ENCODE measurements at places on chromosomes 12 and 14. TPM values are rescaled to one million over a fixed set of nuclear protein-coding genes. Genes with fewer than 3 reads are reported as not detected.

DNA sequence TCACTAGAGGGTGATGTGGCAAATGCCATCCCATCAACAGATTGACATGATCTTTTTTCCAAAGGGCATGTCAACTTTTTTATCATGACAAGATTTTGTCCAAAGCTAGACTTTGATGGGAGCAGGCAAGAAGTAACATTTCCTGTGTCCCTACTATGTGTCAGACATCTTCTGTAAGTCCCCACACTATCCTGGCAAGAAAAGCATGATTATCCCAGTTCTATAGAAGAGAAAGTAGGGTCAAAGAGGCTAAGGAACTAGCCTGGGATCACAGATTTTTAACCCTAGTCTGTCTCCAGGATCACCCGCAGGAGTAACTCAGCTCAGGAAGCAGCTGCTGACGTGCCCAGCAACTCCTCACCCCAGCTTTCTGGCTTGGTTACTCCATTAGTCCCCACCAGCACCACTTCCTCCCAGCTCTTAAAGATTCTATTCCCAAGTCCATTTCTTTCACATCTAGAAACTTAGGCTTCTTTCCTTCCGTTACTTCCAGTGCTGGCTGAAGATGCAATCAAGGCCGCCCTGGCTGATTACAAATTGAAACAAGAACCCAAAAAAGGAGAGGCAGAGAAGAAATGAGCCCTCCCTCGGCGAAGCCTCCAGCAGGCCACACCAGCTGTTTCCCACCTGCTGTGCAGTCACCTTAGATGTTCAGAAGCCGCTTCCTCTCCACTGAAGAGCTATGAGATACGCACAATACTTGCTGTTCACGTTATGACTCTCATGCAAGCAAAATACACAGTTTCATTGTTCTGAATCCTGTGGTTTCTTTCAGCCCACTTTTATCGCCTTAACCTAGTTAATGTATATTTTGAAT lies 6.2 kb downstream of the ISCU start:
- no peak for DNase-seq

- no peak for DNase-seq
Observed at GRCh38 chr12:29796823-29797263, 13.1 kb upstream of the TMTC1 start.

- DNase-seq, result no peak
Observed at GRCh38 chr12:48972952-48973483, 1.5 kb upstream of the WNT10B start.

The ARHGEF25 gene
- 16.3 TPM for total RNA-seq

The TMTC1 gene
- 37.4 TPM for total RNA-seq

The PTPRO gene
- total RNA-seq, result 10.6 TPM

The FRS2 gene
- total RNA-seq, result 31.0 TPM

Measured in upper lobe of right lung (tissue), 1 donor.